ENCODE measurements at places on chromosomes 16 and 17.
A peak's percentile ranks its signal among the peaks of the same experiment; 100 is the strongest.

DNA sequence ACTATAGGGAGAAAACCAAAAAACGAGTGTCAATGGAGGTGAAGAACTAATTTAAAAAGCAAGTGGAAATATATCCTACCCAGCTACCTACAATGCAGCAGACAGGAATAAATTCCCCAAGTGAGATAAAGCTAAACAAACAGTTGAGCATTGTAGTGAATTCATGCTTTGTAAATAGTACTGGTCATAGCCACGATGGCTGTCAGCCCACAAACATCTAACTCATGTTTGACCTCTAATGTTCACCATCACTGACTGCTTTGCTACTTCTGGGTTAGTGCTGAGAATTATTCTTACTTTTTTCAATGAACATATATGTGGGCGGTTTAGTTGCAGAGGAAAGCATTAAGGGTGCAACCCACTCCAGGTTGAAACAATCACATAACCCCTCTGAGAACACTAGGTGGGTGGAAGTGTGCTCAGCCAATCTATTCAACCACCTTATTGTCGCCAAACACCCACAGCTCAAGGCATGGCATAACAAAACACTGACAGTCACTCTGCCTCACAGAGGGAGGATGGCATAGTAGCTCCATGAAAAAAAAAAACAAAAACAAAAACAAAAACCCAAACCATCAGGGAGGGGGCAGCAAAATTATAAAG is 264.1 kb downstream of the ZFHX3 start:
- no peak for DNase-seq

GRCh38 chr17:70190959-70191805 is 21.9 kb downstream of the KCNJ2 start:
- DNase-seq: no peak

DNA sequence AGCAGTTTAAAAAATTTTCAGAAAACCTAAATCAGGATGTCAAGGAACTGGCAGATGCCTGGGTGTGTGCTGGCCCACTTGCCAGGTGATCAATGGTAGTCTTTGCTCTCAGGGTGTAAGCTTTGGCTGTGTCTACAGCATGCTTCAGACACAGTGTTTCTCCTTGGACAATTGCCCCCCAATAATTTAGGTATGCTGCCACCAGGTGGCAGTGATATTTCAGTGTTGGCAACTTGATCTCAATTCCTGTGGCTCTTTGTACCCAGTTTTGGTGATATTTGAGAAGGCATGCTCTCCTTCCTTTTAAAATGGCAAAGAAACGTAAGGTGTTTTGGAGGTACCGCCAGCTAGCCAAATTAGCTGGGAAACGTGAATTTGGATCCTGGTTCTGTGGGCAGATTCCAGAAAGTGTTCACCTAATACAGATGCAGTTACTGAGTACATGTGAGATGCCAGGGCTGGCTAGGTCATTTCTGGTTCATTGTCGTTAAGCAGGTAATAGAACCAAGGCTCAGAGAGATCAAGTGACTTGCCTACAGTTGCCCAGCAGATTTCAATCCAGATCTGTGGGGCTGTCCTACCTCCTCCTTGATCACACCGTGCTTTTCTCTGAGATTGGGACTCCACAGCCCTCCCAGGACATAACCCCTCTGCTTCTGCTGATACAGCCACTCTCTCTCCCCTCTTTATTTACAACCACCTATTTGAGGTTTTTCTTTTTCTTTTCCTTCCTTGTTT is 155.6 kb upstream of the PLCG2 start:
- peak; percentile 86 for DNase-seq

DNA sequence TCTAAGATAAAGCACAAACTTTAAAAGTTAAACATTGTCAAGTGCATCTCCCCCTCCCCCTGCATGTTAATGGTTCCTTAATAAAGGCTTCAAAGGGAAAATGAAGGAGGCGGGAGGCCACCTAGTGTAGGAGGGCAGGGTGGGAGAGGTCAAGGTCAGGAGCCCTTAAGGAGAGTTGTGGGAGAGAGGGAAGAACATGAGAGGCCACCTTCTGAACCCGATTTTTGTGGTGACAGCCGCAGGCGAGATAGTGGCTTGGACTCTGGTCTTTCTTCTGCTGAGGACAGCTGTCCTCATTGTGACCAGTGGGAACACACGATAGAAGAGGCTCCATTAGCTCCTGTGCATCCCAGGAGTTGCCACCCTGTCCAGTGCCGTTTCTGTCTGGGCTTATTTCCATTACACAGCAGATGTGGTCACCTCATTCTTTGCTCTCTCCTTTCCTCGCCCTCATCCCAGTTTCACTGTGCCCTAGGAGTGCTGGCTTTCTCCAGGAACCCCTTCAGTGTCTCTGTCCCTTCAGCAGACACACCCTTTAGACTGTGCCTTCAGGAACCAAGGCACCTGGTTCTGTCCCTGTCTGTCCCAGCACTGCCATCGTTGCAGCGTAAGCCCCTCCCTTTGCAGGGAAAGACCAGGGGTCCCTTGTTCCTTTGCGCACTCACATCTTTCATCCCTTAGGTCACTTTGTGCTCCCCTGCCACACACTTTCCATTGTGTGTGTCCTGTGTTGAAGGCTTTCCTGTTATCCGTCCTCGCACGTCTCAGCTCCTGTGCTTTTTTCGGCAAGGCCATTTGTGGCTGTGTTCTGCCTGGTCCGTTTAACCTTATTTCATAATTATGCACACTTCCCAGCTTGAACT is 7.5 kb downstream of the SEC14L1 start:
- no peak for DNase-seq

- peak; percentile 45 for DNase-seq
These were observed at the start of gene VAT1 for GRCh38 chr17:43021741-43022512. TSS of gene VAT1 (minus strand) at chr17:43022385. CDS start at chr17:43022322, 63 bp downstream.

DNA sequence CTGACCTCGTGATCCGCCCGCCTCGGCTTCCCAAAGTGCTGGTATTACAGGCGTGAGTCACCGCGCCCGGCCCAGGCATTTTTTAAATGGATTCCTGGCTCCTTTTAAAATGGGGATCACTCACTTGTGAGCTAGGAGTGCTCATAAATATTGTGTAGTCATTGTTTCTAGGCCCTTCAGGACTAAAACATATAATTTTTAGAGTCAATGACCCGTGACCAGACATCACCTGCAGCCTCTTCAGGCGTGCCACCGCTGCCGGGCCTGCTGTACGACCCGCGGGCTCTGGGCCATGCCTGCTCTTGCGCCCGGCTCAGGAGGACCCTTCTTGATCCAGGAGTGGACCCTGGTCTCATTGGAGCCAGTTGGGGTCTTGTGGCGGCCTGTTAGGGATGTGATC is 30.8 kb downstream of the EFCAB5 start:
- no peak for DNase-seq

- no peak for DNase-seq
These were observed 632 bp upstream of the RTN4RL1 start for GRCh38 chr17:2025622-2026309.

DNA sequence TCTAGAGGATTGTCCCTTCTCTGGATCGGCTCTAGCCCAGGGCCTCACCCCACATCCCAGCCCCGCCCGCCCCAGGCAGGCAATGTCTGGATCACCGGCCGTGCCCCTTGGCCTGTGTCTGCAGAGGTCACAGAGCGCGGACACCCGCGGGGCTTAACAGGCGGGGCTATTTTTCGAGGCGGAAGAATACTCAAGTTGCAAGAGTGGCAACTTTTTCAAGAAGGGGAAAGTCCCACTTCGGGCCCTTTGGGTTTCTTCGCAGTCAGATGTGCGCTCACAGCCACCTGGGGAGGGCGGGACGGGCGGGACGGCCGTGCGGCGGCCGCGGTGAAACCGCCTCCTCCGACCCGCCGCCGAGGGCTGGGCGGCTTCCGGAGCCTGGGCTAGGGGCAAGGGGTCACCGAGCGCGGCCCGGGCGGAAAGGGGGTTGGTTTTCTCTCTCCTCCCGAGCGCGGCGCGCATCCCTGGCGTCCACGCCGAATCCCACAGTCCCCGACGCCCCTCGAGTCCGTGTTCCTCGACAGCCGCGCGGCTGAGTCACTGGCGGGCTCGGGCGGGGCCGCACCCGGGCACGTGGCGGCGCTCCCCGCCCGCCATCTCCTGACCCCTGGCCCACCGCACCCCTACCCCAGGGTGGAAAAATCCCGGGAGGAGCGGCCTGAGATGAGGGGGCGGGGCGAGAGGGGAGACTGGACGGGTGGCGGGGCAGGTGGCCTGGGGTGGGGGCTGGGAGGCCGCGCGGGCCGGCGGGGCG is 1.2 kb upstream of the PFN1 start:
- peak; percentile 73 for DNase-seq

DNA sequence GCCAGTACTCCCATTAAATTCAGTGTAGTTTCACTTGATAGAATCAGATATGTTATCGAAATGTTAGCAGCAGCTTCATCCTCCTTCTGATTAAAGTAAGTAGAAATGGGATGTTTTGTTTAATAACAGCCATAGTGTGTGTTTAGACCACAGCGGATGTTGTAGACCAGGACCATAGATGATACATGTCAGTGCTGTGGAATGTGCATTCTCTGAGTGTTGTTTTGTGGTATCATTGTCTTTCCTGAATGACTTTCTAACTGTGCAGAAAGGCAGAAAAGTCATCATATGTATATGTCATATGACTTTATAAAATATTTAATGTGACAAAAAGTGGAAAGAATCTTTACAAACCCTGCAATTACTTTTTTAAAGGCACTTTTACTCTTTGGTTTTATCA is 55.6 kb downstream of the CYLD start:
- no peak for DNase-seq

- no peak for DNase-seq
These were observed 296.3 kb downstream of the HS3ST4 start for GRCh38 chr16:25988084-25988483.

GRCh38 chr17:17824783-17825614 is 11.8 kb downstream of the SREBF1 start:
- peak; percentile 64 for DNase-seq

- DNase-seq: no peak
These were observed 5.9 kb downstream of the SLC16A5 start for GRCh38 chr17:75093548-75094158.

DNA sequence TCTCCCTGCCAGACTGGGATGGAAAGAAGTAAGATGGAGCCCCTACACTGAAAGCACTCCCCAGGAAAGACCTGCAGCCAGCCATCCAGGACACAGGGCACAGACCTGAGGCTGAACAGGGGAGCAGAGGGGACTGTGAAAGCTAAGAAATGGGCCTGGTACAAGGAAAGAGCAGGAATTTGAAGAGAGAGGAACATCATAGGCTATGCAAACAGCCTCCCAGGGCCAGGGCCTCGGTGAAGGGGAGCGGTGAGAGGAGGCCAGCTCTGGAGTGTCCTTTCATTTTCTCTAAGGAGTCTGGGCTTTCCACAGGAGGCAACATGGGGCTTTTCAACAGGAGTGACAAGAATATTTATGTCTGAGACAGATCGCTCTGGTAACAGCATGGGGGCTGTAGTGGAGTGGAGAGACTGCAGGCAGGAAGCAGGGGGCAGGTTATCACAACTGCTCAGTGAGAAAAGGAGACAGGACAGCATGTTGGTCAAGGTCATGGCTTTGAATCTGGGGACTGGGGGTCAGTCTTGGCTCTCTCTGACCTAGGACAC is 50.1 kb downstream of the TOM1L2 start:
- DNase-seq: no peak

DNA sequence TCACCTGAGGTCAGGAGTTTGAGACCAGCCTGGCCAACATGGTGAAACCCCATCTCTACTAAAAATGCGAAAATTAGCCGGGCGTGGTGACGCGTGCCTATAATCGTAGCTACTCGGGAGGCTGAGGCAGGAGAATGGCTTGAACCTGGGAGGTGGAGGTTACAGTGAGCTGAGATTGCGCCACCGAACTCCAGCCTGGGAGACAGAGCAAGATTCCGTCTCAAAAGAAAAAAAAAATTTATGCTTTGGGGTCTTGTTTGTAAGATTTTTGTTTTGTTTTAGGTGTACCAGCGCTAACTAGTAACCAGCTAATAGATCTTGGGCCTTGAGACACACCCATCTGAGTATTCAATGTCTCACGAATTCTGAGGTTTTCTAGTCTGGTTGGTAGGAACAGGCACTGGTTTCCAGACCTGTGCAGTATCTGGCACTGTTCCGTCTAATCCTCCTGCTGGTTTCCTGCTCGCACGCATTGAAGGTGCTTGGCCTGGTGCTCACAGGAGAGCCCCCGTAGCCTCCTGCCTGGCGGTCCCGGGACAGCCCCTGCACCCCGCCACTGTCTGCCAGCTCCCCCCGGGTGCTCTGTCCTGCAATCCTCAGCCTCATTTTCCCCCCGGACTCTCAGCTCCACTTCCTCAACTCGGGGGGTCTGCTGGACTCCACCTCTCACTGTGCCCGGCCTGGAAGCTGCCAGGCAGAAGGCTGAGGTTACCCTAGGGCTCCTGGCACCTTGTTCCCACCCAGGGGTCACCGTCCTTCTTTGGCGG is 10.6 kb upstream of the DUS1L start:
- DNase-seq: no peak

DNA sequence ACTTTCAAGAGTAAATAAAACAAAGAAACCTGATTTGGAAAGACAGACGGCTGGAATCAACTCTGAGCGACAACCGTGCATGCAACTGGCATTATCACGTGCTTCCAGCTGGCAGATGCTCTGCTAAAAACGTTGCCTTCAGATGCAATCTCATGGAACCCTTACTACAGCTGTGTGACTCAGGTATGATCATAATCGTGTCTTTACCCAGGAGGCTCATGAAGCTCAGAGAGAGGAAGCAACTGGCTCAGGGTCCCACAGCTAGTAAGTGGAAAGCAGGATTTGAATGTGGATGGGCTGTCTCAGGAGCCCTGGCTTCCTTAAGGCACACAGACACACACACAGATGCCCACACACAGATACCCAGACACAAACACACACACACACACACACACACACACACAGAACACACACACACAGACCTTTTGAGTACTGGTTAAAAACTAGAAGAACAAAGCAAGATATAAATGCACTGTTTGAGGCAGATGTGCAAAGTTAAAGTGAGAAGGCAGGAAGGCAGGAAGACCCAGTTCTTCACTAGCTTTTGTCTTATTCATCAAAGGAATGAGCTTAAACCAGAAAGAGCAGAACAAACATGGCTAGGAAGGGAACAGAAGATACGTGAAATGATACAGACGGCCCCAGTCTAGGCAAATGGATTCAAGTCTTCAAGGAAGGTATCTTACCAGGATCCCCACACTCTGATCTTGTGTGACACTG is 275.2 kb downstream of the MAF start:
- DNase-seq: no peak

GRCh38 chr16:6446370-6446769 is 886.3 kb upstream of the RBFOX1 start:
- DNase-seq: no peak

GRCh38 chr16:24920568-24920967 is 74.8 kb downstream of the SLC5A11 start:
- no peak for DNase-seq
